Kidney epithelial cell (primary cell): ENCODE measurements at places on chromosomes 4 and X.
A peak's percentile ranks its signal among the peaks of the same experiment; 100 is the strongest.

GRCh38 chr4:17232566-17233253 is 279.2 kb downstream of the QDPR start:
- DNase-seq: no peak

DNA sequence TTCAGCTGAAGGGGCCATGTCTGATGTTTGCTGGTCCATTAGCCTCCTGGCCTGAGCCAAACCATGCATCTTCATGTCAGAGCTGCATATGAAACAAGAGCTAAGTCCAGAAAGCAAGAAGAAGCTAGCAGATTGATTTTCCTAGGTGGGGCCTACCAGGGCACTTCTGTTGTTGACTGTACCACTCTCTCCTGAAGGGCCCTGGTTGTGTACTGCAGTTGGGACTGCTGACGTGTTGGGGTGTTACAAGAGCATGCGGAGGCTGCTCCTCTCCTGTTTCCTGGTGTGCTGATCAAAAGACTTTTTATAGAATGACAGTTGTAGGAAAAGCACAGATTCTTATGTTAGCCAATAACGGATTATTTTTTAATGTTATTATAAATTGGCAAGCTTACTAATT is 145.1 kb downstream of the TBL1X start:
- no peak for DNase-seq

DNA sequence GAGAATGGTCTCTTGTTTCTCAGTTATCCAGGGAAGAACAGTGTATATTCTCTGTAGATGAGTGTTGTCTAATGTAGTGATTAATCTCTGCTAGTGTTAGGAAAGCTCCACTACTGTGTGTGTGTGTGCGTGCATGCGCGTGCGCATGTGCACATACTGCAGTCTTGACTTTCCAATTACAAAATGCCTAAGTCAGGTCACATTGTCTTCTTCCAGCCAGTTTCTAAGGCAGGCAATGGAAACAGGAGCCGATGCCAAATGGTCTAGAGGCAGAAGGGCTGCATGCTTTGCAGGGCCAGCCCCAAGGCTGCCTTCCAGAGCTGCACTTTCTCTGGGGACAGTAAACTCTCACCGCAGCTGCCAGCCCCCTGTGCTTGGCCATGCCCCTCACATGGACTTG is 30.5 kb upstream of the NAP1L5 start:
- DNase-seq: no peak

- DNase-seq: peak; percentile 92
These were observed 8.6 kb upstream of the ZNF157 start for GRCh38 chrX:47361538-47362511.

DNA sequence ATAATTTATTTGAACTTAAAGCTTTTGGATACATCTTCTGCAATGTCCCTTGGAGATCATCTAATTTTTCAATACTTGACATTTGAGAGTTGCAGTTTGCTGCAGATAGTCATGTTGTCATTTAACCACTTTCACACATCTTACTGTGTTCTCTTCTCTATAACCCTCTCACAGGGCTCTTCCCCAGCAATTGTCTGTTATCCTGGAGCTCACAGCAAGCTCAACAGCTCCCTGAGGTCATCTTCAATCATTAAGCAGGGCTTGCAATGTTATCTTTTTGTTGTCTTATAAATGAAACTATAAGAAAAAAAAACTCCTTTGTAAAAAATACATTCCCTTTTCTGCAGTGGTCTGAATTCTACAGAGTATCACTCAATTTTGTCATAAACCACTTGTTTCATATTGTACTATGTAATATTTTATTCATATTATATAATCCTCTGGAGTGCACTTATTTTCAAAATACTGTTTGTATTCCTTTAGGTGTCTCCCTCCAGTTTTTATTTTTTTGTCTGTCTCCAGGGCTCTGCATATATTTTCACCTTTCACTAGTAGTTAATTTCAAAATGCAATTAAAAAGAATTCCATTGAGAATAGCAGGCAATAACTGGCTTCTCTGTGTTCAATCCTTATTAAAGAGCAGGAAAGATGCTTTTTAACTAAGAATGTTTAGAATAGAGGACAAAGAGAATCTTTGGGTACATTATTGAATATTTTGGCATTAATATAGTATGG is 106.3 kb upstream of the ARSJ start:
- no peak for DNase-seq

- DNase-seq: peak; percentile 39
These were observed 132.6 kb downstream of the PACRGL start for GRCh38 chr4:20832826-20833225.

DNA sequence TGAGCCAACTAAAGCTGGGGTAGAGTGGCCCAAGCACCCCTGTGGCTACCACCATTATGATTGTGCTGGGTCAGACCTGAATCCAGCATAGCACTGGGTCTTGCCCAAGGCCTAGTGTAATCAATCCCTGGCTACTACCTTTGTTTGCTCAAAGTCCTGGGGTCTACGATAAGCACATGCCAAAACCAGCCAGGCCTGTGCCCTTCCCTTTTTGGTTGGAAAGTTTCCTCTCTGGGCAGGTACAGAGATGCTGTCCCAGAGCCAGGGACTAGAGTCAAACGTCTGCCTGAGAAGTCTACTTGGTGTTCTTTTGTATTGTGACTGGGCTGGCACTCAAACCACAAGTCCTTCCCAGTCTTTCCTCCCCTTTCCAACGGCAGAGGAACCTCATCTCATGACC is 371.5 kb upstream of the MAGEC2 start:
- no peak for DNase-seq

DNA sequence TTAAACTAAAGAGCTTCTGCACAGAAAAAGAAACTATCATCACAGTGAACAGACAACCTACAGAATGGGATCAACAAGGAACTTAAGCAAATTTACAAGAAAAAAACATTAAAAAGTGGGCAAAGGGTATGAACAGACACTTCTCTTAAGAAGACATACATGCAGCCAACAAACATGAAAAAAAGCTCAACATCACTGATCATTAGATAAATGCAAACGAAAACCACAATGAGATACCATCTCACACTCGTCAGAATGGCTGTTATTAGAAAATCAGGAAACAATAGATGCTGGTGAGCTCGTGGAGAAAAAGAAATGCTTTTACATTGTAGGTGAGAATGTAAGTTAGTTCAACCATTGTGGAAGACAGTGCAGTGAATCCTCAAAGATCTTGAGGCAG is 27.8 kb downstream of the PAPSS1 start:
- no peak for DNase-seq

DNA sequence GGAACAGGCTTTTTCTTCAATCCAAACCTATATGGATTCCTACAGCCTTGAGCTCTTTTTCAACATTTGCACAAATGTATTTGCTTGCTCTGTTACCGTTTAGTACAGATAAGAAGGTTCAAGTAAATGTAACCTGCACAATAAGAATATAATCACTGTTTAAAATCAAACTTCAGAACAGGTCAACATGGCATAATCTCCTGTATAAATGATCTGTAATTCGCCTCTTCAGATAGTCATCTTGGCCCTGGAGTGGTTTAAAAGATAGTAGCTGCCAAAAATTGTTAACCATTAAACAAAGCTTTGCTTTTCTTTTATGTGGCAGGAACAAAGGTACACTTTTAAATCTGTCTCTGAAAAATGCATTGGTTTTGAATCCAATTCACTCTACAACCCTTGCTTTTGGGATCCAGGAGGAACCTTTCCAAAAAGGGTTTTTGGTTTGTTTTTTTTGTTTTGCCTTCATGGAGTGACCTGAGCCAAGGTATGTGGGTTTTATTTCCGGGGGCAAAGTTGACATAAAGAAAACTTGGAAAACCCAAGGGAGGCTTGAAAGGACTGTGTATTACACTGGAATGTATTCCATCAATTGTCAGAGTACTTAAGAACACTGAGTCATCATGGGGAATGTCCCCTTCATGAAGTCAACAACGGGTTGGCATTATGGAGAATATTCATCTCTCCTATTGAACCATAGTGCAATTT is 210.4 kb upstream of the HCCS start:
- peak; percentile 38 for DNase-seq

- no peak for DNase-seq
These were observed 116.2 kb downstream of the AFAP1 start for GRCh38 chr4:7823416-7823824.
